Heart right ventricle (tissue), 16 donors: ENCODE measurements at places on chromosomes 3 and 15. TPM values are rescaled to one million over a fixed set of nuclear protein-coding genes. Genes with fewer than 3 reads are reported as not detected.

GRCh38 chr15:67508407-67508806 is 12.5 kb upstream of the C15orf61 start:
- H3K27me3 ChIP-seq = no peaks in the 10 kb centered on the region
- H3K27ac ChIP-seq = no peak overlapping the region
- no peaks in the 10 kb centered on the region for H3K4me1 ChIP-seq
- H3K4me3 ChIP-seq = no peak overlapping the region

HYAL2 gene
- total RNA-seq = 32.8 TPM

- H3K4me1 ChIP-seq = peaks cover 46% of the 10 kb centered on the region
- no peak overlapping the region for H3K4me3 ChIP-seq
- H3K36me3 ChIP-seq = no peaks in the 10 kb centered on the region
These were observed 256.0 kb upstream of the ZPLD1 start for GRCh38 chr3:102178817-102179216.

MED12L gene
- 2.4 TPM for total RNA-seq

- no peaks in the 10 kb centered on the region for H3K27me3 ChIP-seq
- no peaks in the 10 kb centered on the region for H3K36me3 ChIP-seq
- H3K4me1 ChIP-seq = peaks cover 11% of the 10 kb centered on the region
These were observed 12.3 kb downstream of the ABTB1 start for GRCh38 chr3:127684871-127685707.

DNA sequence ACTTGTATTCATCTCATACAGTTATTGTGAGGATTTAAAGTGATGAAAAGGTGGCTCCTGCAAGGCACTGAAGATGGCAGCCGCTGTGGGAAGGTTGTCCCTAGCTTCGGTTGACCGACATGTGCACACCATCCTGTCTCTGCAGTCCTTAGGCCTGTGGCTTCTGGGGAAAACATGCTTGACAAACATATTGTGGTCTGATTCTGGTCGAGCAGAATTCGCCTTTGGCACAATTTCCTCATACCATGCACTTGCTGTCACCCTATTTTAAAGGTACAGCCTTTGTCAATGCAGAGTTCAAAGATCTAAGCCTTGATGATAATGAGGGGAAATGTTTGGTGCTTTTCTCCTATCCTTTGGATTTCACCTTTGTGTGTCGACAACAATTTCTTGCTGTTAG is 50.9 kb downstream of the PRICKLE2 start:
- H3K27ac ChIP-seq = no peak overlapping the region
- no peak overlapping the region for H3K4me3 ChIP-seq

PROS1 gene
- 13.9 TPM for total RNA-seq

- no peaks in the 10 kb centered on the region for H3K36me3 ChIP-seq
- H3K27ac ChIP-seq = no peak overlapping the region
- H3K4me3 ChIP-seq = no peak overlapping the region
- DNase-seq = no peak
- peaks cover 16% of the 10 kb centered on the region for H3K4me1 ChIP-seq
These were observed 39.0 kb downstream of the LRTM1 start for GRCh38 chr3:54888873-54889272.

CPLX3 gene
- 5.9 TPM for total RNA-seq
